ENCODE measurements at places on chromosomes 1 and 21.

GRCh38 chr1:55064861-55065263, 25.5 kb downstream of the PCSK9 start:
- no peak for DNase-seq

DNA sequence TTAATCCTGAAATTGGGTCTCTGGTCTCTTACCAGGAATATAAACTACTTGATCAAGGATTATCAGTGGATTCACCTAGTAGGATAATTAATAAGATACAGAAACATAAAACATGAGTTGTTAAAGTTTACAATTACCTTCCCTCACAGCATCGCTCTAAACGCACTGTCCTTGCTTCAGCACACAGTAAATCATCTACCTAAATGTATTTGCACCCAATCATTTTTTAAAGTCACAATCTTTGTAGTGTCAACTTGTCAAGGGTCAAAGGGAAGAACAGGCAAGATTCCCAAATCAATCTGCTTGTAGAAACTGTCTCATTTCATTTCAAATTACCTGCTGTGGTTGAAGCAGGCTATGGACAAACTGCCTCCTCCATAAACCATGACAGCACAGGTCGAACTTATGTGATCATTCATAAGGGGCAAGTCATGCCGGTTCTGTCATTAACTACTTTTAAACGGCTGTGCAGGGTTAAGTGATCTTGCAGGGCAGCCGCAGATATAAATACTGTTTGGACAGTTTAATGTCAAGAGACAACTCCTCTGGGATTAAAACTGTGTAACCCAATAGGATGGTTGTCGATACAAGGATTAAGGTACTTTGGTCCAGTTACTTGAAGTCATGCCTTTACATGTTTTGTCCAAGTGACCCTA, 93.6 kb downstream of the ZNF281 start:
- DNase-seq, result no peak

DNA sequence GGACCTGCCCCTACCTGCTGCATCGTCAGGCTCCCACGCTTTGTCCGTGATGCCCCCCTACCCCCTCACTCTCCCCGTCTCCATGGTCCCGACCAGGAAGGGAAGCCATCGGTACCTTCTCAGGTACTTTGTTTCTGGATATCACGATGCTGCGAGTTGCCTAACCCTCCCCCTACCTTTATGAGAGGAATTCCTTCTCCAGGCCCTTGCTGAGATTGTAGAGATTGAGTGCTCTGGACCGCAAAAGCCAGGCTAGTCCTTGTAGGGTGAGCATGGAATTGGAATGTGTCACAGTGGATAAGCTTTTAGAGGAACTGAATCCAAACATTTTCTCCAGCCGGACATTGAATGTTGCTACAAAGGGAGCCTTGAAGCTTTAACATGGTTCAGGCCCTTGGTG, 8.9 kb downstream of the SPATA46 start:
- DNase-seq, result no peak

GRCh38 chr1:66728021-66728420, 24.2 kb upstream of the DYNLT5 start:
- no peak for DNase-seq

DNA sequence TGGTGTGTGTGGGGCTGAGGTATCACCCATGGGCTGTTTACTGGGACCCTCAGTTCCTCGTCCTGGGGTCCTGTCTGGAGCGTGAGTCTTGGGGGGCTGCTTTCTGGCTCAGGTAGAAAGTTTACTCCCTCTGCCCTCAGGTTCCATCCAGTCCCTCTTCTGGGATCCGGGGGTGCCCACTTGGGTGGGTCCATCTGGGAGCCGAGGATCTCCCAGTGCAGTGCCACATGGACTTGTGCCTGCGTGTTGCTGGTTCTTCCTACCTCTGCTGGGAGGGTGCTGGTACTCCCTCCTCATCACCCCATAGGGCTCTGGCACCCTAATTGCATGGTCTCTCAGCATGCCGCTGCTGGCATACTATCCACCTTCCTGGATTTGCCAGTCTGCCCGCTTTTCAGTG, 14.0 kb downstream of the SNAP47 start:
- DNase-seq, result no peak
